ENCODE measurements at places on chromosomes 11 and 22.

DNA sequence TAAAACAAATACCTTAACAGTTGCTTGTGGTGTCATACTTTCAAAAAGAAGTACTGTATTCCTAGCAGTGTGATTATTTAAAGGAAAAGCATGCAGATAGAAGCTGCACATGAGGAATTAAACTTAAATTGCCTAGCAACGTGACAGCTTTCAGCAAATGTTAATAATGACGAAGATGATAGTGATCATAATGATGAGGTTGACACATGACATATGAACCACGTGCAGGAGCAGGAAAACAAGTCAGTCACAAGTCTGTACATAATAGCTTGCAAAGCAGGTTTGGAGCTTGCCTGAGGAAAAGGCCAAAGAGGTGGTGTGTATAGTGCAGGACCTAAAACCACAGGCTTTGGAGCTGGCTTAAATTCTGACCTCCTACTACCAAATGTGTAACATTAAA is 30.6 kb upstream of the PIK3C2A start:
- DNase-seq: no peak

GRCh38 chr11:68841718-68842426 is at the start of gene CPT1A:
Gene CPT1A, minus strand, starts transcription at chr11:68841916. Its CDS starts 26,442 bp downstream, at chr11:68815474.
- DNase-seq: peak; percentile 98

DNA sequence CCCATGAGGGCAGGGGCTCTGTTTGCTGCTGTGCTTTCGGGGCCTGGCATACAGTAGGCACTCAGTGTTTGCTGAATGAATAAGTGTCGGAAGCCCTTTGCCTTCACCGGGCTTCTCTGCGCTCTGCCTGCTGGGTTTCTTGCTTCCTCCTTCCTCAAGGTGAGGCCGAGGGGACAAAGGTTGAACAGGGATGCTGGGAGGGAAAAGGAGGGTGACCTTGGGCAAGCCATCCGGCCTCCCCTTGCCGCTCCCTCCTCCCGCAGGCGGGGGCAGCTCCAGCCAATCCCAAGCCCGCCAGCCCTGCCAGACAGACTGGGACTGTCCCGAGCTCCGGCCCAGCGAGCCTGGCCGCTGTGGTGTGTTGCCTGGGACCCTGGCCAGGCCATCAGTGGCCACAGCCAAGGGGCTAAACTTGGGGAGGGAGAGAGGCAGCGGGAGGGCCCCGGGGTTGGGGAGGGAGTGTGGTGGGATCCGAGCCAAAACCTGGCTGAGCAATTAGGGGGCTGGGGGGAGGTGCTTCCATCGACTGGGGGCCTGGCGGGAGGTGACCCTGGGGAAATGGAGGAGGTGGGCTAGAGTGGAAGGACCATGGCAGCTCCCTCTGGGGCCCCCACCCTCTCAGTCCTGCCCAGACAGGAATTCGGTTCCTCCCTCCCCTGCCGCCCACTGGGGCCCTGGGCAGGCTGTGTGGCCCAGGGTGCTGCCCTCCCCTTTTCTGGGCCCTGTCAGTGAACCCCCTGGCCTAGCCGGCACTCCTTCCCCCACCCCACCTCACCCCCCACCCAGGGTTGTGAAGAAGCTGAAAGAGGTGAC is 3.4 kb upstream of the RCOR2 start:
- peak; percentile 75 for DNase-seq

- DNase-seq: no peak
Measured at GRCh38 chr11:119780222-119780953, 51.4 kb upstream of the NECTIN1 start.

DNA sequence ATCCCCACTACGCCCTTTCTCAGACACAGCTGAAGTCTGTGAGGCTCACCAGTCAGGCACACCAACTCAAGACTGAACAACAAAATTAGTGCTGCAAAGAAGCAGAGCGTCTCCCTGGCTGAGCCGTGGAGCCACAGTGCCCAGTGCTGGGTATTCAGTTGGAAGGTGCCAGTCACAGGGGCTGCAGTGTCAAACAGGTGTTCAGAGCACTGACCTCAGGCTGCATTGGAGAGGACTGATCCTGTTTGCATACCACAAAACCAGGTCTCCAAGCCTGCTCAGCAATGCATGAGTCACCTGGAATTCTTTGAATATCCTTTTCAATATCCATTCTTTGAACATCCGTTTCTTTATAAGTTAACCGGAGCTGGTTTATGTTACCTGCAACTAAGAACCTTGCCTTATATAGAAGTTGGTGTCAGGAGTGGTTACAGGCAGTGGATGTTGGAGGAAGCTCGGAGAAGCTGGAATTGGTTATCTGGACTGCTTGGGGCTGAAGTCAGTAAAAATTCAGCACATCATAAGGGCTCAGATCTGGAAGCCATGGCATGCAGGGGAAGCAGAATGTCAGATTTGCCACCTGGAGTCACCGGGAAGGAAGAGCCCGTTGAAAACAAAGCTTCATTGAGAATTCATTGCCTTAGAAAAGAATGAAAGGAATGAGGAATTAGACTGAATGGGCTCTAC is 30.3 kb downstream of the PDGFB start:
- DNase-seq: peak; percentile 30

DNA sequence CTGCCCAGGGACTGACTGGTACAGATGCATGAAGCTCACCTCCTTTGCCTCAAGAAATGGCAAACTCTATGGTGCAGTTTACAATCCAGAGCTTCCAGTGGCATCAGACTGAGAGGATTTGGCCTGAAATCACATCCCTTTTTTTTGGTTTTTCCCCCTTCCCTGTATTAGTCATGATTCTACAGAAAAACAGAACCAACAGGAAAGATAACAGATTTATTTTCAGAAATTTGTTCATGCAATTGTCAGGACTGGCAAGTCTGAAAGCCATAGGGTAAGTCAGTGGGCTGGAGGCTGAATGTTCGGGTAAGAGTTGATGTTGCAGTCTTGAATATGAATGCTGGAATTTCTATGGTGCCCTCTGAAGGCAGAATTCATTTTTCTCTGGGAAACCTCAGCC is 12.0 kb upstream of the ZDHHC13 start:
- no peak for DNase-seq

DNA sequence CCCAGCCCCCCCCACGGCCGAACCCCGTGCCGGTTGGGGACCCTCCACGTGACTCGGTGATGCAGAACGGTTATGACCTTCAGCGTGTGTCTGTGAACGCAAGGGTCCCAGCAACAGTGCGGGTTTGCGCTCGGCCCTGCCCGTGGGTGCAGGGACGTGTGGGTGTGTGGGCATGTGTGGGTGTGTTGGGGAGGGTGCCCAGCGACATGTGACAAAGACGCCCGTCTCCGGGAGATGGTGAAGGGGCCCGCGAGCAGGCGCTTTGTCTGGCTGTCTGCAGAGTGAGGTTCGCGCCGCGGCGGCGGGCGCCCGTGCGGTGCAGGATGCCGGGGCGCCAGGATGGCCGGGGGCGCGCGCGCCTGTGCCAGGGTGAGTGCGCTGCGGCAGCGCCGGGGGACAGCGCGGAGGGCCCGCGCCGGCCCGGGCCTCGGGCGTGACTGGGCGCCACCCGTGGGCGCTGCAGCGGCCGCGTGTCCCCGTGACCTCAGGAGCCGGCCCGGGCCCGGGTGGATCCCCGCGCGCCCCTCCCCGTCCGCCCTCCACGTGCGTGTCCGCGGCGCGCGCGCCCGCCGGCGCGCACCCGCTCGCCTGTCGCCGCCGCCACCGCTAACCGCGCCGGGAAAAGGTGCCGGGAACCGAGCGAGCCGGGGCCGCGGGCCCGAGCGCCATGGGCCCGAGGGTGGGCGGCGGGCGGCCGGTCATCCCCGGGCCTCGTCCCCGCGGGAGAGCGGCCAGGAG is at the start of gene LRFN4:
LRFN4 (plus strand) TSS at position 569 of the 738 bp plus-strand sequence. CDS start 681 bp downstream, outside the sequence.
- peak; percentile 81 for DNase-seq

- DNase-seq: no peak
Measured at GRCh38 chr11:73386016-73386415, 9.8 kb downstream of the RELT start.

GRCh38 chr11:70020336-70021214 is 57.5 kb upstream of the ANO1 start:
- DNase-seq: peak; percentile 24

- DNase-seq: no peak
Measured at GRCh38 chr11:110886288-110886970, 174.2 kb upstream of the ARHGAP20 start.

GRCh38 chr11:86678823-86679222 is 6.4 kb upstream of the ME3 start:
- no peak for DNase-seq

GRCh38 chr22:39336411-39336810 is 13.4 kb upstream of the SYNGR1 start:
- DNase-seq: no peak

DNA sequence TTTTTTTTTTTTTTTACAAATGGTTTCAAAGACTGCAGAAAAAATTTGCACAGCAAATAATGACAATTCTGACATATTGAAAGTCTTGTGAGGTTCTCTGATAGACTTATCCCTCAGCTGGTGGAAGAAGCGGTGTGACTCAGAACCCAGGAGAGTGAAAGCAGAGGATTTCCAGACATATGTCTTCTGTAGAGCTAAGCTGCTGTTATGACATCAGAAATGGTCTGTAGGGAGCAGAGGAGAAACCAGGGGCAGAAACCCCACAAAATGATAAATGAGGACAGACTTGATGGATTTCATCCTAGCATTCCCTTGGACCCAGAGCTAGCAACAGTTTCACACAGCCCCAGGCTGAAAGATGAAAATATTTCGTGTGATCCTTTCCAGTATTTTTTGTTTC is 582.6 kb downstream of the METTL15 start:
- peak; percentile 27 for DNase-seq

- peak; percentile 36 for DNase-seq
Measured at GRCh38 chr11:10392095-10393079, 62.7 kb upstream of the AMPD3 start.

GRCh38 chr11:25094085-25094802 is 597.4 kb downstream of the LUZP2 start:
- DNase-seq: no peak

GRCh38 chr11:76155500-76156227 is 50.6 kb downstream of the WNT11 start:
- DNase-seq: no peak

DNA sequence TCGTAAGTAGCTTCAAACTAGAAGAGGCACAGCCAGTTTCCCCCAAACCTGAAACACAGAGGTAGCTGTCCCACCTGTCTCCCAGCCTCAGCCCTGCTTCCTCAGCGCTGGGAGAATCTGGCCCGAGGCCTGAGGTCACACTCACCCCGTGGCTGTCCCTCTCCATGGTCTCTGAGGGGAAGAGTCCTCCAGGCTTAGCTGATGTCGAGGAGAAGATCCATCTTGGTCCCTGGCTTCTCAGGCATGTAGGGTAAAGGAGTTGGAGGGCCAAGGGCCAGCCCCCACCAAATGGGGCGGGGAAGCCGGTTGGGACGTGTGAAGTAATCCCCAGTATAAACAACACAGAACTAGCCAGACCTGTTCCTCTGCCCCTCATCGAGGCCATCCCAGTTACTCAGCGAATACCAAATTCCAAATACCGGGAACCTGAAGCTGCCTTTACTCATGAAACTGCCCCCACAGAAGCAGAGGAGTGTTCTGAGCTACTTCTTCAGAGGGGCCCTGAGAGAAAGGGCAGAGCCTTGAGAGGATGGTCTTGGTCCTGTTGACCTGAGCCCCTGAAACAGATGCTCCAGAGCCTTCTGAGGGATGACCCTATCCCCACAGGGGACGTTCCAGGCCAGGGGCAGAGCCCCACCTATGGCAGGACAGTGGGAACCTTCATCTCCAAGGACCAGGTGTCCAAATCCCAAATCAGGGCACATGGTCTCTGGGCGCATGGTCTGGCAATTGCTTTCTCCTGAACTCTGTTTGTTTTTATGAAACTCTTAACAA is at the start of gene TMPRSS13:
TMPRSS13 (minus strand) TSS at position 261 of the 774 bp plus-strand sequence; CDS start at position 166, 95 bp downstream.
- DNase-seq: no peak

DNA sequence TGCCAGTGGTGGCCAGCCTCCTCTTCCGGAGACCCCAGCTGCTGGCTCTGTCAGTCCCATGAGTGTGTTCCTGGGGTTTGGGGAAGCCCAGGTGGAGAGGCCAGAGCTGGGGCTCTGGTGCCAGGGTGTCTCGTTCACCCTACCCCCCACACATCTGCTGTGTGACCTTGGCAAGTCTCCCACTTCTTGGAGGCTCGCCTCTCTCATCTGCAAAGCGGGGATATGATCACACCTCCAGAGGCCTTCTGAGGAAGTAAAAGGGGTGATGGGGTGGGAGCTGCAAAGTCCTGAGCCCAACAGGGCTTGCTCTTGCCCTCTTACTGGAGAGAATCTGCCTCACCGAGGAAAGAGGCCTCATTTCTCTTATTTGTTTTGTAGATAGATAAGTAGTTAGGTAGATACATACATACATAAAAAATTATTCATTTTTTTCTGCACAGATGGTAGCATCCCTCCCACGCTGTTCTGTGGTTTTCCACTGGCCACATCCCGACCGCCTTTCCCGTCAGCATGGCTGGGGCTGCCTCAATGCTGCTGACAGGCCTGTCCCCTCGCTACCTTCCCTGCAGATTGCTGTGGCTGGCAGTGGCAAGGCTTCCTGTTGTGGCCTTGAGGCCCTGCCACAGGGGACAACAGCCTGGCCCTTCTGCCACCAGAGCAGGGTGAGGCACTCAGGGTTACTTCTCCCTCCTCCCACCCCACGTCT is 23.9 kb downstream of the MYO7A start:
- DNase-seq: no peak

DNA sequence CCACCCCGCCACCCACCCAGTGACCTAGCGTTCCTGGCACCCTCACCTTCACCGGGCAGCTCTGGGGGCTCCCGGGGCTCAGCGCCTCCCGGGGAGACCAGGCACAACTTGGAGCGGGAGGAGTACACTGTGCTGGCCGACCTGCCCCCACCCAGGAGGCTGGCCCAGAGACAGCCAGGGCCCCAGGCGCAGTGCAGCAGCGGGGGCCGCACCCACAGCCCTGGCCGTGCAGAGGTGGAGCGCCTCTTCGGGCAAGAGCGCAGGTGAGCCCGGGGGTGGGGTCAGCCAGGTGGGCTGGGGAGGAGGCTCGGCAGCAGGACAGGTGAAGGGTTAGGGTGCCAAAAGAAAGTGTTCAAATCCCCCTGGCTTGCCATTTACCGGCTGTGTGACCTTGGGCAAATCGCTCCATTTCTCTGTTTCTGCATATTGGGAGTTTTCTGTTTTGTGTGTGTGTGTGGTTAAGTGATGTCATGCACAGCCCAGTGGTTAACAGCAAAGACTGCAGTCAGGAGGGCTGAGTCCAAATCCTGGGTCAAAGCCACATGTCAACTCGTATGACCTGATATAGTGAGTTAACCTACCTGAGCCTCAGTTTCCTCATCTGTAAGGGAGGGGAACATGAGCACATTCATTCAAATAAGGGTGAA is 29.5 kb downstream of the TRIOBP start:
- peak; percentile 51 for DNase-seq

GRCh38 chr22:22955866-22956535 is 68.4 kb downstream of the IGLL5 start:
- DNase-seq: peak; percentile 84

- DNase-seq: peak; percentile 92
Measured at GRCh38 chr22:50030297-50031188, 18.0 kb upstream of the IL17REL start.

GRCh38 chr11:2265396-2265795 is 5.0 kb downstream of the ASCL2 start:
- peak; percentile 2 for DNase-seq

- DNase-seq: peak; percentile 72
Measured at GRCh38 chr11:111541254-111542061, 938 bp downstream of the LAYN start.

GRCh38 chr22:20750461-20751184 is 23.3 kb upstream of the SERPIND1 start:
- DNase-seq: peak; percentile 89
